NCI-H1436 treated with DMSO at 0.1 percent for 48 hours (cell line): ENCODE measurements at places on chromosomes 6 and 20.

DNA sequence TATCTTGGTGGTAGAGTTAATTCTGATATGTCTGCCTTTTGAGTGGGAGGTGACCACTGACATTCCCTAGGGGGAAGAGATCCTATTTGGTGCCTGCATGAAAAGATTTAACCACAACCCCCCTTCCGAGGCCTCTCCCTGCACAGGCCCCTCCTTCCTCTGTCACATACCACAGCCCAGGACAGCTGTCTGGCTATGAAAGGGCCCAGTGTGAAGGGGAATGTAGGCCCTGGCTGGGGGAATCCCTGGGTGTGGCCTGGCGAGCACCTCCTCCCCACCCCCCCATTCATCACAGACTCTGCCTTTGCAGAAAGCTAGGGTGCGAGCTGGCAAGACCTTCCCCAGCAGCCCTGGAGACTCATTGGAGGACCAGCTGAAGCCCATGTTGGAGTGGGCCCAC lies 27.4 kb upstream of the MAPRE1 start:
- no peak for DNase-seq

- no peak for DNase-seq
These were observed 15.1 kb downstream of the TBC1D32 start for GRCh38 chr6:121319112-121319553.

GRCh38 chr6:12628327-12628726 lies 88.2 kb upstream of the PHACTR1 start:
- no peak for DNase-seq

DNA sequence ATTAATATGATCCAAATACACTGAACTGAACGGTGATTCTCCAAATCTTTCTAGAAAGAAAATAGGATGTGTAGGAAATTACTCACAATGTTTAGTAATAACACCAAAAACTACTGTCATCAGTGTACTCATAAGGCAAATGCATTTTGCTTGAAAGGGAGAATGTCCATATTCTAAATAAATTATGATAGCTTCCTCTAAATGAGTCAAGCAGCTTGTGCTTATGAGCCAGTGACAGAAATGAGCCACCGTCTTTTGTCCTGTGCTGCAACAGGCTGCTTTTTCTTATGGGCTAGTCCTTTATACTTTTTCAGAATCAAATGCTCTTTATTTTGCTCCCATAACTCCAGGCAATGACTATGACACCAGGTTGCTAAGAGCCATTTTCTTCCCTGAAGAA lies 4.5 kb upstream of the ZNF451 start:
- DNase-seq: no peak

GRCh38 chr6:125453516-125453915 lies 151.7 kb upstream of the HDDC2 start:
- DNase-seq: no peak

DNA sequence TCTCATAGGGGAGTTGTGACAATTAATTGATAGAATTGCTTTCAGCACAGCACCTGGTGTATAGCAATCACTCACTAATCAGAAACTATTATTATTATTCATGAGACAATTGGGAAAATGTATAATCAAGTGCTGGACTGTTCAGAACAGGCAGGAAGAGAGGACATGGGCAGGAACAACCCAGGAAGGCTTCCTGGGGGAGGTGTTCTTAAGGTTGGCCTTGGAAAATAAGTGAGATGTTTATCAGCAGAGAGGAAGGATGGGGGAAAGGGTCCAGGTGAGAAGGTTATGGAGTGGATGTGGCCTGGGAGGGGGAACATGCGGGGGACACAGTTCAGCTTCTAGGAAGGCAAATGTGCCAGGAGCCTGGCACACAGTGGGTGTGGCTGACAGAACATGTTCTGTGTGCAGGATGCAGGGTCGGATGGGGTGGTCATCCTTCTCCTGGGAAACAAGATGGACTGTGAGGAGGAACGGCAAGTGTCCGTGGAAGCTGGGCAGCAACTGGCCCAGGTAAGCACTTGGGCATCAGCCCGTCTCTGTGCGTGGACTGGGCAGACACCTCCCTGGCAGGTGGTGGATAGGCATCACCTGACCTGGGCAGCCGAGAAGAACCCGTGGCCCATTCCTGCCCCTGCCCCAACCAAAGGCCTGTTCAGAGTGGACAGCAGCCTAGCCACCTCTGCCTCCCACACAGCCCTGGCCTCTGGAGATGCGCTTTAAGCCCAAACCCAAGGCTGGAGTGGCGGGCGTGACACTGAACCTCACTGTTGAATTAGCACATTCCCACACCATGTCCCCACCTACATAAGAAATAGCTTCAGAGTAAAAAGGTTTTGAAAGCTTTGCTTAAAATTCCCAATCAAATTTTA lies 30.9 kb downstream of the RAB44 start:
- no peak for DNase-seq

DNA sequence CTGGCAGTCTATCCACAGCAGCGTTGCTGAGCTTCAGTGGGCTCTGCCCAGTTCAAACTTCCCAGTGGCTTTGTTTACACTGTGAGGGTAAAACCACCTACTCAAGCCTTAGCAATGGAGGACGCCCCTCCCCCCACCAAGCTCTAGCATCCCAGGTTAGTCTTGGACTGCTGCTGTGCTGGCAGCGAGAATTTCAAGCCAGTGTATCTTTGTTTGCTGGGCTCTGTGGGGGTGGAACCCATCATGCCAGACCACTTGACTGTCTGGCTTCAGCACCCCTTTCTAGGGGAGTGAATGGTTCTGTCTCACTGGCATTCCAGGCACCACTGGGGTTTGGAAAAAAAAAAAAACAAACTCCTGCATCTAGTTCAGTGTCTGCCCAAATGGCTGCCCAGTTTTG lies 249.7 kb upstream of the SYNCRIP start:
- no peak for DNase-seq

DNA sequence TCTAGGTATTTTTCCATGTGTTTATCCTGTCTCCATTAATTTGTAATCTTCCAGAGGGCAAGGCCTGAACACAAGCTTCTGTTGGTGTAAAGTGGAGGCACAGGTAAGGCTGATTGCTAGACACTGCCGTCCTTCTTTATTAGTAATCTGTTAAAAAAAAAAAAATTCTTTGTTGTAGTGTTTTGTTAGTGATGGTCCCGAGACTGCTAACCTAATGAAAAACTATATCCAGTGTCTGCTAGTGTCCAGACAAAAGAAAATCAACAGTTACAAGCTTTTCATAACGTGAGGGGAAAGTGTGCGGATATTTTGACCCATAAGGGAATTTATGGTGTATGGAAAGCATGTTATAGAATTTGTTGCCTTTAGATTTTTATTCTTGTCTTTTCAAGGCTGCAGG lies 4.2 kb upstream of the HIVEP1 start:
- no peak for DNase-seq

- DNase-seq: no peak
These were observed 115.4 kb upstream of the BTN3A2 start for GRCh38 chr6:26249707-26249956.

DNA sequence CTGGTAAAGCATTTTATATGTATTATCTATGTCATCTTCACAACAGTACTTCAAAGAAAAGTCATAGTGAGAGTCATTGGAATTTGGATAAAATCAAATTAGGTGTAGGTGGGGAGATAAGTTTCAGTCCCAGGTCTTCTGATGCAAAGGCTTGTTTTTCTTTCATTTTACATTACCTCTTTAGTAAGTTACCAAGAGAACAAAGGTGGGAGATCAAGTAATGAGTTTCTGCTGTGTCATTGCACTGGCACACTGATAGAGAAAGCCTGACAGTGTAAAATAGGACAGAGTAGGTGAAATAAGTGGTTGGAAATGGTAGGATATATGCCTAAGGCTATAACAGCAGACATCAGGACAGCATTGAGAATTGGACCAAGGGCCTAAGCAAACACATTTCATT lies 250.4 kb downstream of the NKAIN2 start:
- DNase-seq: no peak
